Sigmoid colon (tissue), 7 donors: ENCODE measurements at places on chromosomes 6 and 20. TPM values are rescaled to one million over a fixed set of nuclear protein-coding genes. Genes with fewer than 3 reads are reported as not detected.

- no peaks in the 10 kb centered on the region for H3K4me1 ChIP-seq
- no peaks in the 10 kb centered on the region for H3K36me3 ChIP-seq
- peak; percentile 63 for DNase-seq
- H3K27ac ChIP-seq: no peak overlapping the region
Measured at GRCh38 chr20:51354769-51355319, 187.7 kb downstream of the NFATC2 start.

DNA sequence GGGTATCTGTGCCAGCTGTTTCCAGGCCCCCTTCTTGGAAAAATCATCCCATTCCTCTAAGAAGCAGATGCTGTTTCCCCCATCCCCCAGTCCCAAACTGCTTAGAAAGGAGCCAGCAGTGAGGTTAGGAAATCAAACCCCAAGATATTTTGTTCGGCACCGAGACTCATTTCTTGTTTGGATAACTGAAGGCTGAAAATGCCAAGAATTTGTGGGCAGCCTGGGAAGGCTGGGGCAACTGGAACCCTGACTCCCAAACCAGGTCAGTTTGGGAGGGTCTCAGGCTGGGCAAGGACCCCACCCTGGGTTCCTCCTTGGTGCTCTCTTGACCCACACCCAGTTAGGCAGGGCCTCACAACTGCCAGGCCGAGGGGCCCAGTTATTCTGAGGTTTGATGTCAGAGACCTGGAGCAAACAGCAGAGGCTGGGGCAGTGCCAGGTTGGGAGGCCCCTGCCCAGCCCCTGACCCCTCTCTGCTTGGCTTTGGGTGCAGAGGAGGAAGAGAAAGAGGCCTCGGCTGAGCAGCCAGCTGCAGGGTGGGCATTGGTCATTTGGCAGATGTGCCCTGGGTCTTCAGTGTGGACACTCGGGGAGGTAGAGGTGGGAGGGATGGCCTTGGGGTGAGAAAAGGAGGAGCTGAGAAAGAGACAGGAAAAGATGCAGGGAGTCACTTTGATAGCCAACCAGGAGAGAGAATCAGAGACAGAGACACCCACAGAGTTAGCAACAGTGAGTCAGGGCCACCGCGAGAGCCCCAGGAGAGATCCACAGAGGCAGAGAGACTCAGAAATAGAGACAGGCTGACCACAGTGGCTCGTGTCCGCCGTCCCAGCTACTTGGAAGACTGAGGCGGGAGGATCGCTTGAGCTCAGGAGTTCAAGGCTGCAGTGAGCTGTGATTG, 5.0 kb downstream of the ANGPT4 start:
- H3K4me1 ChIP-seq: no peaks in the 10 kb centered on the region
- DNase-seq: no peak
- H3K27ac ChIP-seq: no peak overlapping the region
- H3K4me3 ChIP-seq: no peak overlapping the region
- H3K27me3 ChIP-seq: peaks cover 22% of the 10 kb centered on the region

DNA sequence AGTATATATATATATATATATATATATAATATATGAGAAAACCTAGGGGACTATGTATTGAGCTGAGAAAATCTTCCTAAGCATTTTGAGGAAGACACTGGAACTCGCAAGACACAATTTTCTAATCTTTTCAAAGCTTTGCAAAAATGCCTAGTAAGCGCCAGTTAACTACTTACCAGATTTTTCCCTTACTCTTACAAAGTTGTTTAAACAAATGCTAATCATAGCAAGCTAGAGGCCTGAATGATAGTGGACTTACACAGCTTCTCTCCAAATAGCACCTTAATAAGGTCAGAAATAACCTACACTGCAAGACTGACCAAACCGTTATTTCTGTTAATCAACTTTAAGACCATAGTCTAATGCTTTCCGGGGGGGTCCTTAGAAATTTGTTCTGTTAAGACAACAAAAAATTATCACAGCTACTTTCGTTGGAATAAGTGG, 56.1 kb upstream of the HFE start:
- H3K4me3 ChIP-seq: no peak overlapping the region
- H3K36me3 ChIP-seq: no peaks in the 10 kb centered on the region
- no peak for DNase-seq
- no peaks in the 10 kb centered on the region for H3K27me3 ChIP-seq

DNA sequence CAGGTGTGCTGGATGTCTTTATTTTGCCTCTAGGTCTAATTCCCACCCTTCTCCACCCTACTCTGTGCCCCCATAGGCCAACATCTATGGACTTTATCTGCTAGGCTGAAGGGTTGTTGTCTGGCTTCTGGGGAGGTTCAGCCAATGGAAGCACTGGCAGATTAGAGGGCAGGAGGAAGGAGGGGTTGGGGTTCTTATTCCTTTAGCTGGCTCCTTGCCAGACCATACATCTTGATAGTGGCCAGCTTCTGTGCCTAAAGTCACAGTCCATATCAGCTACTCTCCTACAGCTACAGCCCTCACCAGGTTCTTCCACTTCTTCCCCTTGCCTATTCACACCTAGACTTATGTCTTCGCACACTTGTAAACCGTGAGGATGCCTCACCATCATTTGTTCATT, 41.1 kb downstream of the ROS1 start:
- no peaks in the 10 kb centered on the region for H3K27me3 ChIP-seq
- DNase-seq: no peak
- H3K4me1 ChIP-seq: no peaks in the 10 kb centered on the region
- H3K36me3 ChIP-seq: no peaks in the 10 kb centered on the region
- H3K4me3 ChIP-seq: no peak overlapping the region

DNA sequence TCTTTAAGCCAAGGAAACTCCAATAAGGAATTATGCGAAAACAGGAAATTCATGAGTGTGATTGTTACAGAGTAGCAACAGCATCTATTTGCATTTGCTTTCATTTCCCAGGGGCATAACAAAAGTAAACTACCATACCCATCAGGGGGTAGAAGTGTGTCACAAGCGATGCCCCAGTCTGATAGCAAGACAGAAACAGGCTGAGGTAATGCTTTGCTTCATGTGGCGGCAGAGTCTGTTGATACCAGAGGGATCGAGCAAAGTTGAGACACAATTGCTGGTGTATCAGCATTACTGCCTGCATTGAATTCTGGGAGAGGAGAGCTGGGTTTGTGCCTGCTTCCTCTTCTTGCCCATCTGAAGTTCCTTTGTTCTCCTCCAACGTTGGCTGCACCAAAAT, 51.2 kb upstream of the LYRM2 start:
- no peaks in the 10 kb centered on the region for H3K27me3 ChIP-seq
- peaks cover 56% of the 10 kb centered on the region for H3K36me3 ChIP-seq
- DNase-seq: no peak
- H3K4me1 ChIP-seq: no peaks in the 10 kb centered on the region
- H3K27ac ChIP-seq: peak overlapping the region; percentile 4
- no peak overlapping the region for H3K4me3 ChIP-seq

Gene CDH26
- 2.1 TPM for total RNA-seq

Gene TUBB1
- not detected for total RNA-seq

Gene XKR7
- total RNA-seq: not detected
